Activated CD4-positive, CD25-positive, alpha-beta regulatory T cell treated with anti-CD3 and anti-CD28 coated beads, Interleukin-2, amount 50 U/mL, for 16 hours (primary cell): ENCODE measurements at places on chromosomes 3 and 15.

GRCh38 chr3:95154766-95155165, 1091.9 kb downstream of the NSUN3 start:
- DNase-seq, result no peak

- no peak for DNase-seq
Measured at GRCh38 chr3:139642996-139643395, 34.8 kb downstream of the NMNAT3 start.

DNA sequence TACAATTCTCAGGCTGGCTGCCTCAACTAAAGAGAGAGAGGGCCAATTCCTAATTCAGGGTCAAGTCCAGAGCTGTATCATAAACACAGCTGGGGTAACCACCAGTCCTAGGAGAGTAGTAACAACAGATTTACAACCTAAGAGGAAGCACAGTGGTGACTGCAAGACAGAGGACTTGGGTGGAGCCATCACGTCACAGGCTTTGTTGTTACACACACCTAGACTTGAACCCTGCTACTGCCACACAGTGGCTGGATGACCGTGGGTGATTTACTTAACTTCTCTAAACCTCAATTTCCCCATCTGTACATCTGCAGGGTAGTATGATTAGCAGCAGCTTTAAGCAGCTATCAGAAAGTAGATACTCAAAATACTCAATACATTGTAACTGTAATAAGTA, 78.6 kb downstream of the MYLK start:
- no peak for DNase-seq

DNA sequence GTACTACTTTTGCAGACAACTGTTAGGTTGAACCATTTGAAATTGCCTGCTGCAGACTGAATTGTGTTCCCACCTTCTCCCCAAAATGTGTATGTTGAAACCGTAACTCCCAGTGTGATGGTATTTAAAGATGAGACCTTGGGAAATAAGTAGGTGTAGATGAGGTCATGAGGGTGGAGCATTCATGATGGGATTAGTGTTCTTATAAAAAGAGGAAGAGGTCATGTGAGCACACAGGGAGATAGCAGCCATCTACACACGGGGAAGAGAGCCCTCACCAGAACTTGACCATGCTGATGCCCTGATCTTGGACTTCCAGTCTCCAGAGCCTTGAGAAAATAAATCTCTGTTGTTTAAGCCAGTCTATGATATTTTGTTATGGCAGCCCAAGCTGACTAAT, 17.4 kb upstream of the FHIT start:
- no peak for DNase-seq
